SJCRH30 (cell line): ENCODE measurements at places on chromosomes 13 and 19. TPM values are rescaled to one million over a fixed set of nuclear protein-coding genes. Genes with fewer than 3 reads are reported as not detected.
A peak's percentile ranks its signal among the peaks of the same experiment; 100 is the strongest.

TEX101 gene
- not detected in 2 replicates for total RNA-seq

DNA sequence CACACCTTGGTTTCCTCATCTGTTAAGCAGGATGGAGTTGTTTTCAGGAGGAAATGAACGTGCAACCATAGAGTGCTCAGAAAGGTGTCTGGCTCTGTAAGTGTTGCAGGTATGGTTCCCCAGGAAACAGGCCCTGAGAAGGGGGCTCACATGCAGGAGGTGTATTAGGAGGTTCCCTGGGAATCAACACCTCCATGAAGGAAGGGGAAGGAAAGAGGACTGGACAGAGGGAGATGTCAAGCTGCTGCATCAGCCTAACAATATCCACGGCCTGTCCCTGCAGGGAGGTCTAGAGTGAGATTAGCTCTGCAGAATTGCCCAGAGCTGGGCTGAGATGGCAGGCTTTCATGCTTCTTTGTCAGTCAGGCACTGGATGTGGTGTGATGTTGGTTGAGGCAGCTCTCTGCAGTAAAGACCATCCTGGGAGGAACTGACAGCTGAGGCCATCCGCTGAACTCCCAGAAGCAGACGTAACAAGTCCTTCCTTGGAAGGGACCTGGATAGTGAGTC is 373.3 kb downstream of the ZNF536 start:
- H3K36me3 ChIP-seq, result no peaks in the 10 kb centered on the region
- no peak overlapping the region for H3K27ac ChIP-seq
- no peak for DNase-seq
- H3K27me3 ChIP-seq, result no peaks in the 10 kb centered on the region
- H3K4me3 ChIP-seq, result no peak overlapping the region

LRRC4B gene
- total RNA-seq, result 0.02 and 0.13 TPM in 2 replicates

DNA sequence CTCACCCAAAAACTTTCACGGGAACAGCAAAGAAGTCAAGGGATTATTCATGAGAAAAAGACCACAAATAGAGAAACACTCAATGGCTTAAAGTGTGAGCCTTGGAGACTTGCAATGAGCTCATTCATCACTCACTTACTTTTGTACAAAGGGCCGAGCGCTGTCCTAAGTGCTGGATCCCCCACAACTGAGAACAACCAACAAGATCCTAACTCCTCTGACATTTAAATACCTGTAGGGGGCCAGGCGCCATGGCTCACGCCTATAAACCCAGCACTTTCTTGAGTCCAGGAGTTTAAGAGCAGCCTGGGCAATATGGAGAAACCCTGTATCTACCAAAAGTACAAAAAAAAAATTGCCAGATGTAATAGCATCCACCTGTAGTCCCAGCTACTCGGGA is 29.4 kb upstream of the ZNF507 start:
- no peak overlapping the region for H3K4me3 ChIP-seq
- H3K27ac ChIP-seq, result no peak overlapping the region
- H3K27me3 ChIP-seq, result peaks cover 8% of the 10 kb centered on the region; the same call in 1 of the 2 replicates
- no peaks in the 10 kb centered on the region for H3K36me3 ChIP-seq
- DNase-seq, result no peak

MIDN gene
- 9.1 TPM in 2 replicates for total RNA-seq

GRCh38 chr13:23909606-23910005 is 12.3 kb upstream of the C1QTNF9B start:
- no peaks in the 10 kb centered on the region for H3K27me3 ChIP-seq
- no peak overlapping the region for H3K4me3 ChIP-seq
- no peaks in the 10 kb centered on the region for H3K4me1 ChIP-seq
- no peaks in the 10 kb centered on the region for H3K36me3 ChIP-seq
- H3K27ac ChIP-seq, result no peak overlapping the region
- no peak for DNase-seq

DNA sequence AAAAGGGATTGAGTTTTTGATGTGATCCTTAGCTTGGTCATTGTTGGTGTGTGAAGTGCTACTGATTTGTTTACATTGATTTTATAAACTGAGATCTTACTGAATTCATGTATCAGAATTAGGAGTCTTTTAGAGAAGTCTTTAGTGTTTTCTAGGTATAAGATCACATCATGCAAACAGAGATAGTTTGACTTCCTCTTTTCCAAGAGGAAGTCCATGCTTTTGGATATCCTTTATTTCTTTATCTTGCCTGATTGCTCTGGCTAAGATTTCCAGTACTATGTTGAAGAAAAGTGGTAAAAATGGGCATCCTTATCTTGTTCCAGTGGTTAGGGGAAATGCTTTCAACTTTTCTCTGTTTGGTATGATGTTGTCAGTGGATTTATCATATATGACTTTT is 561.2 kb upstream of the SLITRK1 start:
- no peaks in the 10 kb centered on the region for H3K27me3 ChIP-seq
- H3K4me3 ChIP-seq, result no peak overlapping the region
- no peak overlapping the region for H3K27ac ChIP-seq
- H3K36me3 ChIP-seq, result no peaks in the 10 kb centered on the region

CEACAM20 gene
- not detected in 2 replicates for total RNA-seq

- no peaks in the 10 kb centered on the region for H3K4me1 ChIP-seq
- H3K27ac ChIP-seq, result no peak overlapping the region
- 0 out of 2 replicates have a peak, but pooled peaks cover 2% of the 10 kb centered on the region for H3K27me3 ChIP-seq
- DNase-seq, result no peak
- H3K36me3 ChIP-seq, result no peaks in the 10 kb centered on the region
Observed at GRCh38 chr13:102318233-102318632, 83.6 kb downstream of the FGF14 start.

- H3K4me1 ChIP-seq, result peaks cover 3% of the 10 kb centered on the region; the same call in 1 of the 2 replicates
- DNase-seq, result no peak
- no peak overlapping the region for H3K27ac ChIP-seq
- H3K4me3 ChIP-seq, result no peak overlapping the region
- no peaks in the 10 kb centered on the region for H3K36me3 ChIP-seq
Observed at GRCh38 chr13:98783856-98784478, 31.5 kb upstream of the SLC15A1 start.

MAU2 gene
- 18.0 and 24.3 TPM in 2 replicates for total RNA-seq

LPAR2 gene
- 1.5 and 1.9 TPM in 2 replicates for total RNA-seq

DNA sequence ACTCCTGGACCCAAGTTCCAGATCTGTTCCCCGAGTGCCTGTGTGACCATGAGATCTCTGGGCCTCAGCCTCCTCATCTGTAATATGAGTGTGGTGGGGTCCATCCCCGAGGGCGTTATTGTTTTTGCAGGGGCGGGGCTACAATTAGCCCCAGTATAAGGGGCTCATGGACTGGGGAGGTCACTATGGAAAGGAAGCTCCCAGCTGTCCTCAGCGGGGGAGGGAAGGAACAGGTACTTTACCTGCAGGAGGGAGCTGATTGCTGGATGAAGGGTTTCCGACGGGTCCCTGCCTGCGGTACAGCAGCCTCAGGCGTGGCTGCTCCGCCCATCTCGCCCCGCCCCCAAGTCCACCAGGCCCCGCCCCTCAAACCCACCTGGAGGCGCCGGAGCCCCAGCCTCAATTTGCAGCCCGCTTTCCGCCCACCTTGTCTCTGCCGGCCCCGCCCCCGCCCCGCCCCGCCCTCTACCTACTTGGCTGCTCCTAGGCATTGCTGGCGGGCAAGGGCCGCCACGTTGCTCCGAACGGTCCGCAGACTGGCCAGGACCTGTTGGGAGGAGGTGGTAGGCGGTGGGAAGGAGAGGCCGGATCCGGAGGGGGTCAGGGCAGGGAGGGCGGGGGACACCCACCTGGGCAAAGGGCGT is 5.5 kb downstream of the PDE4C start:
- no peak for DNase-seq
- no peak overlapping the region for H3K27ac ChIP-seq
- H3K36me3 ChIP-seq, result no peaks in the 10 kb centered on the region
- H3K4me1 ChIP-seq, result no peaks in the 10 kb centered on the region
- H3K4me3 ChIP-seq, result no peak overlapping the region

GRCh38 chr13:110042253-110042950 is 256.0 kb upstream of the IRS2 start:
- no peaks in the 10 kb centered on the region for H3K36me3 ChIP-seq
- no peak overlapping the region for H3K27ac ChIP-seq
- no peak overlapping the region for H3K4me3 ChIP-seq
- DNase-seq, result no peak
- no peaks in the 10 kb centered on the region for H3K27me3 ChIP-seq

DNA sequence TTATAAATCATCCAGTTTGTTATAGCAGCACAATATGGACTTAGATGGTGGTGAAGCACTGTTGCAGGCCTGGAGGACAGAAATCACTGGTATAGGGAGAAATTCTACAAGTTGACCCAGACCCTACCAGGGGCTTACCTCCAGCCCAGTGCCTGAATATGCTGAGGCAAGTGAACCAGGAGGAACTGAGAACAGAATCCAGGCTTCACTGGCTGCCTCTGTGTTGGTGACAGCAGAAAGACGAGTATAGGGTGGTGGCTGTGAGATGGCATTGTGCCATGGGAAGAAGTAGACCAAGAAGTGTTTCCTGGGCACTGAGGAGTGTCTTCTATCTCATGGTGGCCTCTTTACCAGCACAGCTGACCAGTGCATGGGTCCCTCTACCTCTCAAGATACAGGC is 15.9 kb upstream of the EID2 start:
- peaks cover 13% of the 10 kb centered on the region for H3K4me1 ChIP-seq
- H3K4me3 ChIP-seq, result no peak overlapping the region
- no peaks in the 10 kb centered on the region for H3K36me3 ChIP-seq
- H3K27me3 ChIP-seq, result no peaks in the 10 kb centered on the region
- H3K27ac ChIP-seq, result no peak overlapping the region
- no peak for DNase-seq

DNA sequence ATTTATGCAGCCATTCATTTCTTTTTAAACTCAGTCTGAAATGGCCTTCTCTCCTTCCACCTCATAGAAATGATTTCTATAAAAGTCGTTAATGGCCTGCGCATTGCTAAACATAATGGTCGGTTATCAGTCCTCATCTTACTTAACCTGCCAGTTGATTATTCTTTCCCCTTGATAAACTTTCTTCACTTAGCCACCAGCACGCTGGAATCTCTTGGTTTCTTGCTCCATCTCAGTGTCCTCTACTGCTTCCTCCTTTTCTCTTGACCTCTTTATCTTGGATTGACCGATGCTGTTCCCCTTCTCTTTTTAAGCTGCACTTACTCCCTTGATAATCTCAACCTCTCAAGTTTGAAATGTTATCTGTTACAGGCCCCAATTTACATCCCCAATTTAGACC is 12.2 kb upstream of the CLC start:
- no peak overlapping the region for H3K27ac ChIP-seq
- H3K4me1 ChIP-seq, result no peaks in the 10 kb centered on the region
- H3K36me3 ChIP-seq, result no peaks in the 10 kb centered on the region
- DNase-seq, result no peak

NKPD1 gene
- total RNA-seq, result not detected in 2 replicates

GRCh38 chr13:27419328-27419727 is 5.1 kb upstream of the GTF3A start:
- H3K4me1 ChIP-seq, result peaks cover 18% of the 10 kb centered on the region
- 0 out of 2 replicates have a peak, but pooled peaks cover 5% of the 10 kb centered on the region for H3K27me3 ChIP-seq
- no peak for DNase-seq
- no peak overlapping the region for H3K4me3 ChIP-seq
- no peaks in the 10 kb centered on the region for H3K36me3 ChIP-seq

GRCh38 chr13:100600915-100601314 is 12.3 kb upstream of the GGACT start:
- H3K27me3 ChIP-seq, result no peaks in the 10 kb centered on the region
- no peaks in the 10 kb centered on the region for H3K36me3 ChIP-seq
- no peak for DNase-seq

DNA sequence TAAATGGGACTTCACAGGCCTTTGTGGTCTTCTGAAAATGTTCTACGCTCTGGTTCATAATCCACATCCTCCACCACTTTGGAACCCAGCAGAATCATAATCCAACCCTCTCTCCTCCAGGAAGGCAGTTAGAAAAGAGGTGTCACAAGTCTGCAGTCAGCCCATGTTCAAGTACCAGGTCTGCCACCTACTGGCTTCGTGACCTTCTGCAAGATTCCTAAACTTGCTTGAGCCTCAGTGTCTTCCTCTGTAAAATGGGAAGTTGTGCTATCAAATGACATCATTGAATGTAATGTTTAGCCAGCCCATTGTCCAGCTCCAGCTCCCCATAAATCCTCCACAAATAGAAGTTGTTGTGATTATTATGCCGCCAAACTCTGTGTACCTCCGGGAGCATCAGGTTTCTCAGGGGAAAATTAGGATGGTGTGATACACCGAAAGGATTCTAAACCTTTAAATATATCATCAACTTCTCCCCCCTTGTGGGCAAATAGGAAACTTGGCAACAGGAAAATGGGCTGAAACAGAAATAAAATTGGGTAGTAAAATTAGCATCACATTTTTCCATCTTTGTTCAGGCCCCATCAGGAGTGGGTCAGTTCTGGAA is 109.7 kb downstream of the NUFIP1 start:
- no peak overlapping the region for H3K27ac ChIP-seq
- peak; percentile 26 for DNase-seq
- peaks cover 4% of the 10 kb centered on the region; the same call in 1 of the 2 replicates for H3K4me1 ChIP-seq
- no peaks in the 10 kb centered on the region for H3K27me3 ChIP-seq
- H3K4me3 ChIP-seq, result no peak overlapping the region

SPC24 gene
- 61.3 and 70.3 TPM in 2 replicates for total RNA-seq
